ENCODE measurements at places on chromosomes 7 and 10. TPM values are rescaled to one million over a fixed set of nuclear protein-coding genes. Genes with fewer than 3 reads are reported as not detected.

GRCh38 chr10:122352817-122353525, 21.5 kb upstream of the PLEKHA1 start:
- no peak overlapping the region for H3K27ac ChIP-seq
- no peaks in the 10 kb centered on the region for H3K36me3 ChIP-seq
- no peaks in the 10 kb centered on the region for H3K4me1 ChIP-seq
- H3K27me3 ChIP-seq = no peaks in the 10 kb centered on the region

The VOPP1 gene
- total RNA-seq = 56.5 TPM

DNA sequence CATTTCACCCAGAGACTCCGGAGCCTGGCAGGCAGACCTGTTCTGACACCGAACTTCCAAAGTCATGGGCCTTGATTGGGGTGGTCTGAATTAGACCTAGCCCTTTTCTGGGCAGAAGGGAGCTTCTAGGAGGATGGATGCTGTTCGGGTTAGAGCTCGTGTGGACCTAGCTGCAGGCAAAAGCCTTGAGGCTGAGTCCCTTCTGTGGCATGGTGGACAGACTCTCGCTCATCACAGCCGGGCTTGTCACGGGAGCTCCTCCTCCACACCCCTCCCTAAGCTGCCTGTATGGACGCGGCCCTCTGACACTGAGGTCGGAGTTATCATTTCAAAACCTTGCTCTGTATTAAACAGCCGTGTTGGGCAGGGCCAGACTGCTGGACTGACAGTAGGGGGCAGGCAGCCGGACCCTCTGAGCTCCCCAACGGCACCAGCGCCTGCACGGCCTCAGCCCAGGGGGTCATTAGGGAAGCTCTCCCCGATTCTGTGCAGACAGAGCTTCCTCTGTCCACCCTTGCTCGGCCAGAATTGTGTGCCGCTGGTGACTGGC, 2.2 kb downstream of the IRF5 start:
- no peak for DNase-seq
- no peaks in the 10 kb centered on the region for H3K36me3 ChIP-seq
- no peak overlapping the region for H3K4me3 ChIP-seq
- peak overlapping the region; percentile 2 for H3K27ac ChIP-seq
- H3K4me1 ChIP-seq = peaks cover 4% of the 10 kb centered on the region

The PDK4 gene
- total RNA-seq = 931 TPM

- no peak for DNase-seq
- H3K4me1 ChIP-seq = no peaks in the 10 kb centered on the region
Observed at GRCh38 chr7:38220452-38220851, 42.4 kb downstream of the STARD3NL start.

- H3K27me3 ChIP-seq = no peaks in the 10 kb centered on the region
- DNase-seq = no peak
- H3K27ac ChIP-seq = no peak overlapping the region
- H3K4me3 ChIP-seq = no peak overlapping the region
- no peaks in the 10 kb centered on the region for H3K36me3 ChIP-seq
Observed at GRCh38 chr10:91319336-91319735, 90.8 kb upstream of the HECTD2 start.

GRCh38 chr7:132414857-132415256, 161.4 kb downstream of the PLXNA4 start:
- H3K27ac ChIP-seq = no peak overlapping the region
- no peaks in the 10 kb centered on the region for H3K36me3 ChIP-seq
- no peak for DNase-seq
- no peaks in the 10 kb centered on the region for H3K4me1 ChIP-seq
- no peaks in the 10 kb centered on the region for H3K27me3 ChIP-seq

The GPR141 gene
- total RNA-seq = not detected

- no peak for DNase-seq
- no peak overlapping the region for H3K27ac ChIP-seq
- no peak overlapping the region for H3K4me3 ChIP-seq
Observed at GRCh38 chr10:10320956-10321355, 696.7 kb upstream of the CELF2 start.

- H3K27ac ChIP-seq = no peak overlapping the region
- no peaks in the 10 kb centered on the region for H3K27me3 ChIP-seq
- H3K36me3 ChIP-seq = peaks cover 4% of the 10 kb centered on the region
- no peak for DNase-seq
- H3K4me3 ChIP-seq = no peak overlapping the region
Observed at GRCh38 chr7:129644634-129645230, 33.2 kb downstream of the NRF1 start.

DNA sequence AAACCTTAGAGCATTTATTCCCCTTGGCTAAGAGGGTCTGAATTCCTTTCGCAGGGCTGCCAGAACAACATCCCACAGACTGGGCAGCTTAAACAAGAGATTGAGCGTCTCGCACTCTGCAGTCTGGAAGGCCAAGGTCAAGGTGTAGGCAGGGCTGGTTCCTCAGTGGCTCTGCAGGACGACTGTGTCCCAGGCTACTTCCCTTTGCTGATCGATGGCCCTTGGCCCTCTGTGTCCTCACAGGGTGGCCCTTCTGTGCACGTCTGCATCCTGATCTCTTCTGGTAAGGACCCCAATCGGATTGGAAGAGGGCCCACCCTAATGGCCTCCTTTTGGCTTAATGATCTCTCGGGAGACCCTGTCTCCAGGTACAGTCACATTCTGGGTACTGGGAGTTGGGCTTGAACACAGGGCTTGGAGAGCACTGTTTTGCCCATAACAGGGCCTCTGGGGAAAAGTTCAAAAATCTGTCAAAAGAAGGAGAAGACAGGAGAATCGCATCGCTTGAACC, 35.1 kb upstream of the DNAJB6 start:
- H3K36me3 ChIP-seq = no peaks in the 10 kb centered on the region
- H3K27me3 ChIP-seq = no peaks in the 10 kb centered on the region
- no peak overlapping the region for H3K4me3 ChIP-seq
- peak overlapping the region; percentile 57 for H3K27ac ChIP-seq

- DNase-seq = no peak
- no peaks in the 10 kb centered on the region for H3K4me1 ChIP-seq
- no peak overlapping the region for H3K4me3 ChIP-seq
- H3K27me3 ChIP-seq = no peaks in the 10 kb centered on the region
- no peak overlapping the region for H3K27ac ChIP-seq
Observed at GRCh38 chr10:63661347-63661746, 140.1 kb downstream of the REEP3 start.

The ADRB1 gene
- total RNA-seq = 1.3 TPM

GRCh38 chr7:99447943-99448342, 9.2 kb downstream of the CPSF4 start:
- H3K36me3 ChIP-seq = peaks cover 6% of the 10 kb centered on the region
- H3K27ac ChIP-seq = no peak overlapping the region
- no peaks in the 10 kb centered on the region for H3K27me3 ChIP-seq
- H3K4me3 ChIP-seq = no peak overlapping the region
- peaks cover 5% of the 10 kb centered on the region for H3K4me1 ChIP-seq

DNA sequence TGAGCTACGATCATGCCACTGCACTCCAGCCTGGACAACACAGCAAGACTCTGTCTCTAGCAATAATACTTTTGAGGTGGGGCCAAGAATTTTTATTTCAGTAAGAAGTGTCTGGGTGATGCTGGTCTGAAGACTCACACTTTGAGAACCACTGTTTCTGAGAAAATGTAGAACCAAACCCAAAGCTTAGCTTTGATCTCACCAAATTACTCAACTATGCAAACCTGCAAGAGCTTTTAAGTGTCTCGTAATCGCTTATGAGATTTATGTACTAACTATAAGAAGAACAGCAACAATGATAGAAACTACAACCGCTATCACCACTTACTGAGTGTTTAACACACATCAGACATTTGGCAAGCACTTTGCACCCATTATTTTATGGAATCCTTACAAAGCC, 29.5 kb downstream of the APBB1IP start:
- no peak for DNase-seq
- no peak overlapping the region for H3K27ac ChIP-seq
- H3K4me3 ChIP-seq = no peak overlapping the region
- no peaks in the 10 kb centered on the region for H3K36me3 ChIP-seq
- no peaks in the 10 kb centered on the region for H3K4me1 ChIP-seq
- no peaks in the 10 kb centered on the region for H3K27me3 ChIP-seq

DNA sequence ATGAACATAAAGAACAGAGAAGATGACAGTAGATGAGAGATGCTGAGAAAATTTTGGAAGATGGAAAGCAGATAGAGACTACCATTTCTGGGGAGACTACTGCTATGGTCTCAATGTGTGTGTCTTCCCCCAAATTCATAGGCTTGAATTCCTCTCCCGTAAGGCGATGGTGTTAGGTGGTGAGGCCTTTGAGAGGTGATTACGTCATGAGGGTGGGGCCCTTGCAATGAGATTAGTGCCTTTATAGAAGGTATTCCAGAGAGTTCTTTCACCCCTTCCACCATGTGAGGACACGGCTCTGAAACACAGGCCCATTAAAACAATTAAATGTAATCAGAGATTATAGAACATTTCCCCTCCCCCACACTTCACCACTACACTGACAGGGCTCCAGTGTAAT, 23.9 kb downstream of the CARD11 start:
- no peaks in the 10 kb centered on the region for H3K4me1 ChIP-seq
- no peak overlapping the region for H3K27ac ChIP-seq
- no peak for DNase-seq
- H3K4me3 ChIP-seq = no peak overlapping the region

GRCh38 chr7:4875391-4875790, 8.1 kb downstream of the RADIL start:
- no peak overlapping the region for H3K4me3 ChIP-seq
- no peaks in the 10 kb centered on the region for H3K27me3 ChIP-seq
- H3K36me3 ChIP-seq = no peaks in the 10 kb centered on the region
- no peak overlapping the region for H3K27ac ChIP-seq

GRCh38 chr10:58512491-58513187, at the start of gene BICC1:
Gene BICC1, plus strand, starts transcription at chr10:58512872. Its CDS starts 272 bp downstream, at chr10:58513144.
- peak within 1 kb of the TSS; percentile 55 for H3K4me3 ChIP-seq
- H3K27ac ChIP-seq = peak within 1 kb of the TSS; percentile 48
- H3K4me1 ChIP-seq = no peaks in the 10 kb centered on the region
- H3K27me3 ChIP-seq = no peaks in the 10 kb centered on the region
- H3K36me3 ChIP-seq = no peaks in the 10 kb centered on the region
- peak; percentile 34 for DNase-seq

DNA sequence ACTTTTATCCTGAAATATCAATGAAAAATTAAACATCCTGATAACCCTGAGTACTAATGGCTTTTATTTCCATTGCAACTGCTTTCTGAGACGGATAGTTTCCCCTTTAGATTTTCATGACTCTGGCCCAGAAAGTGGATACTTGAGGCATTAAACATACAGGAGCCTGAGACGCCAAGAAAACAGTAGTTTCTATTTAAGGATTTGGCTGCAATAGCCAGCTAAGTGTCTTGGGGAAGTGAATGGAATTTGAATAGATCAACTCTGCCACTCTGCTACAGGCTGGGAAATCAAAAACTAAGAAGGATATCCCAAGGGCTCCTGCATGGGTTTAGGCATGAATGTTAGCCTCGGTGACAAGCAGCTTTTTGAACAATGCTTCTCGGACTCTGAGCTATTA, 24.7 kb upstream of the GPAM start:
- no peaks in the 10 kb centered on the region for H3K27me3 ChIP-seq
- H3K4me1 ChIP-seq = no peaks in the 10 kb centered on the region
- no peak for DNase-seq
- no peaks in the 10 kb centered on the region for H3K36me3 ChIP-seq
- H3K27ac ChIP-seq = no peak overlapping the region

DNA sequence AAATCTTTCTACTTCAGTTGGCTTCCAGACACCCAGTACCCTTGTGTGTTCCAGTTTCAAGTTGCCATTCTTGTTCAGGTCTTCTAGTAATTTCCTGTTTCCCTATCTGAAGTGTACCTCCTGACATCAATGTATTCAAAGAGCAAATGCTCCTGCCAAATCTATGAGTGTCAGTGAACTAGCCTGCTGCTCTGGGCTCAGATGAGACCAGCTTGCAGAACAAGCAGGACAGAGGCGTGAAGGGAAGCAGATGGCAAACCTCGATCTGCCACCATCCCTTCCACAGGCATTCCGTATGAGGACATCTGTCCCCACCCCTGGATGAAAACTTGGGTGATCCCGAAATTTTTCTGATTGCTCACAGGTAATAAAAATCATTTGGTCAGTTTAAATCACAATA, 4.4 kb upstream of the MPP7 start:
- H3K27ac ChIP-seq = no peak overlapping the region
- no peak for DNase-seq
- no peaks in the 10 kb centered on the region for H3K27me3 ChIP-seq
- H3K36me3 ChIP-seq = no peaks in the 10 kb centered on the region
- H3K4me1 ChIP-seq = peaks cover 10% of the 10 kb centered on the region
- H3K4me3 ChIP-seq = no peak overlapping the region

GRCh38 chr10:34290412-34291081, 524.5 kb downstream of the PARD3 start:
- no peak for DNase-seq
- no peak overlapping the region for H3K4me3 ChIP-seq
- H3K4me1 ChIP-seq = no peaks in the 10 kb centered on the region
- H3K36me3 ChIP-seq = no peaks in the 10 kb centered on the region
- H3K27me3 ChIP-seq = no peaks in the 10 kb centered on the region
- no peak overlapping the region for H3K27ac ChIP-seq

The CEP55 gene
- 0.63 TPM for total RNA-seq

The BTAF1 gene
- total RNA-seq = 76.7 TPM

DNA sequence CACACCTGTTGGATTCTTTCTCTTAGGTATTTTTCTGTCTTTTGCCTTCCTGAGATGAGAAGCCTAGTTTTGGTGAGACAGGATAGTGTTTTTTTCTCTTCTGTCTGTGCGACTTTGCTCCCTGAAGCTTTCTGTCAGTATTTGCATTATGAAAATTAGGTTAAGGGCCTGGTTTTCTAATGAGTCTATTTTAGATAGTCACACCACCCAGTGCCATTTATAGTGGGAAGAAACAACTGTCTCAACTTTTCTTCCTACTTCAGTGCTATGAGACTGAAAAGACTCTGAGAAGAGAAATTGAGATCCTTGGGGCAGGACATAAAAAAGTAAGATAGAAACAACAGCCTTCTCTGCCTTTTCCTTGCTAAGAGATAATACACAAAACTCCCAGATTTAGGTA, 53.6 kb downstream of the MINPP1 start:
- peaks cover 4% of the 10 kb centered on the region for H3K36me3 ChIP-seq
- no peak for DNase-seq
- H3K4me1 ChIP-seq = no peaks in the 10 kb centered on the region
- H3K27me3 ChIP-seq = no peaks in the 10 kb centered on the region
- no peak overlapping the region for H3K27ac ChIP-seq

- H3K27ac ChIP-seq = no peak overlapping the region
- H3K36me3 ChIP-seq = no peaks in the 10 kb centered on the region
- no peaks in the 10 kb centered on the region for H3K4me1 ChIP-seq
- no peaks in the 10 kb centered on the region for H3K27me3 ChIP-seq
Observed at GRCh38 chr10:86020134-86020533, 346.5 kb downstream of the GRID1 start.

The GIMAP4 gene
- total RNA-seq = 23.7 TPM

DNA sequence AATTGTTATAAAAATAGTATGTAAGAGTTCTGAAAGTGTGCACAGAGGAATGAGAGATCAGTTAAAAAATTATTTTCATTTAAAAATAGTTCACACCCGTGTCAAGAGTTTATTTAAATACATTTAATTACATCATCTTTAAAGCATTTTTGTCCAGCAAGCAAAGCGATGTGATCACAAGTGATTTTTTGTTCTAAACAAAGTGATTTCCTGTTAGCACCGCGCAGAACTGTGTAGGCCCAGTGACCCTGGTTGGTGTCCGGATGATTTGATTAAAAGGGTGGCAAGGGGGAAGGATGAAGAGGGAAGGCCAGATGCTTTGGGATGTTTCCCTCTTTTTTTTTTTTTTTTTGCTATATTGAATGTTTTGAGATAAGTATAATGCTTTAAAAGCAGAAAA, 227.8 kb upstream of the PITRM1 start:
- no peak for DNase-seq
- no peaks in the 10 kb centered on the region for H3K36me3 ChIP-seq
- H3K4me3 ChIP-seq = no peak overlapping the region
- no peaks in the 10 kb centered on the region for H3K27me3 ChIP-seq
- peaks cover 23% of the 10 kb centered on the region for H3K4me1 ChIP-seq
- no peak overlapping the region for H3K27ac ChIP-seq
